ENCODE measurements at places on chromosomes 11 and 22. TPM values are rescaled to one million over a fixed set of nuclear protein-coding genes. Genes with fewer than 3 reads are reported as not detected.

GRCh38 chr11:46662366-46662765, 38.1 kb downstream of the ARHGAP1 start:
- DNase-seq: no peak

- peak; percentile 89 for DNase-seq
Observed at GRCh38 chr11:64000026-64000739, 13.9 kb downstream of the OTUB1 start.

DNA sequence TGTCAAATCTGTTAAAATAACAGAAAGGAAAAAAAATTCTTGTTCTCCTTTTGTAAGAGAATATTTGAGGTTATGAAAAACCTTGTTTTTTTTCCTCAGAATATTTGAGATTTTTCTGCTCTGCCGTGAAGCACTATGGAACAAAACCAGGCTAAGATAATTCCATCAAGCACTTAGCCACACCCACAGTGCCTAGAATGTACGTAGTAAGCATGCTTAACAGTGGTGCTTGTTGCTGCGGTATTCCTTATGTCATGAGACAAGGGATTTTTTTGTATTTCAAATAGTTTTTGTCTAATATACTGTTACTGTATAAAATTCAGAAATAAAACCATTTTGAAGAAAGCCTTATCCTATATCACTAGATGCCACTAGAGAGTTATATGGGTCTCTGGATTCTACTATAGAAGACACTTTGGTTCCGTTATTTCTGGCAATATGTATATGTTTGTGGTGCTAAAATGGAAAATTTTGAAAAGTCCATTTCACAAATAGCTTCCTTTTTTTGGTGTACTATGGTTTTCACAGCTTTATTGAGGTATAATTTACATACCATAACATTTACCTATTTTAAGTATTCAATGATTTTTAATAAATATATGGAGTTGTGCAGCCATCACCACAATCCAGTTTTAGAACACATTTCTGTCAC, 23.7 kb downstream of the PDHX start:
- peak; percentile 48 for DNase-seq

DNA sequence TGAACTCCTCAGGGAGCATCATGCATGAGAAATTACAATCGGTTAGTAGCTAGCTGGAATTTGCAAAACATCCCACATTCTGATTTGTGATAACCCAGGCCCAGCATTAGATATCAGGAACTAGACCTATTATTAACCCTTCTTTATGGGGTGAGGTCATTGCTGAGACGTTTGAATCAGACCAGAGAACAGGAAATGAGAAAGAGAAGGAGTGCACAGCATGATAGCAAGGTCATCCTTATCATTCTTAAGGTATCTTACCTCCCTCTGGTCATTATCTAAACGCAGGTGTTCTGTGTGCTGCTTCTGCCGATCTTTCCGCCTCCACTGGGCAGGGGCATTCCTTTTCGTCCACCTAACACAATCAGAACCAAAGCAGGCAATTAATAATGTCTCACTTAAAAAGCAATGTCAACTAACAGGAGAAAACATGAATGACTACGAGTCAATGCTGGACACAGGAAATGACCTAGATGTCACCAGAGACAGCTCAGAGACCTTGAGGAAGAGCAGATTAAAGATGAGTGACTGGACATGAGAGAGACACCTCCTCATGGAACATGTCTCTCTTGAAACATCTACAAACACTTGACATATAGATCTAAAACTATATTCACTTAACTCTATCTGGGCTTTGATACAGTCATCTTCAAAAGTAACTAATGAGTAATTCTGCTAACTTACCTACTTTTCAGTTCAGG, 78.3 kb upstream of the SCUBE2 start:
- peak; percentile 15 for DNase-seq

DNA sequence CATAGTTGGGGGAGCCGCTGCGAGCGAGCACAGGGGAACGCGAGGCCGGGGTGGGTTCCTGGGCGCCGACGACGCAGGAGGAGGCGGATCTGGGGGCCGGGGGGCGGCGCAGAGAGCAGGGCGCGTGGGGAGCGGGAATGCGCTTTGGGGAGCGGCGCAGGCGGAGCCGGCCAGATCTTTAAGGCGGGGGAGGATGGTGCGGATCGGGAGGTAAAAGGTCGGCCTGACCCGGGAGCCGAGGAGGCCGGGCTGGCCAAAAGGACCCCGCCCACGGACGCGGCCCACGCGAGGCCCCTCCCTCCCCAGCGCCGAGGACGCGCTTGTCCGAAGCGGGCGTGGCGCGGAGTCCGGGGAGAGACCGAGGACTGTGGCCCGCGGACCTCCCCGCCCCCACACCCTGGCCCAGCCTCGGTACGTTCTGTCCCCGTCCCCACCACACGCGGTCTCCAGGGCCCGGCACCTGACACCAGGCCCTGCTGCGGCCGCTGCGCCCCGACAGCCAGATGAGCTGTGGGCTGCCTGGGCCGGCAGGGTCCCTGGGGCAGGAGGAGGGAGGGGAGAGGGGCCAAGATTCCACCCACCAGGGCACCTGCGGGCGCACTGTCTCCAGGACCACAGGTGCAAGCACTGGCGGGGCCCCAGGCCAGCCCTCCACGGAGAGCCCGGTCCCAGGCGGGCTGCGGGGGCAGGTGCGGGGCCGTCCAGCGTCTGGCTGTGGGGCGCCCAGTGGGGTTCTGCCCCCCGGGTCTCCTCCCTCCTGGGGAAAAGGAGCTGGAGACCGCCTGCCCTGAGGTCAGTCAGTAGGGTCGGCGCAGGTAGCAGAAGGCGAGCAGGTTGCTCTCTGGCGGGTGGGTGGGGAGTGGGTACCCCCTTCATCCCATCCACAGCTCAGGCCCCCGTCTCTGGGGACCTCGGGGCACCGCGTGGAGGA, 10.9 kb downstream of the PIM3 start:
- DNase-seq: peak; percentile 63

- DNase-seq: no peak
Observed at GRCh38 chr11:24400059-24400665, 96.7 kb upstream of the LUZP2 start.

DNA sequence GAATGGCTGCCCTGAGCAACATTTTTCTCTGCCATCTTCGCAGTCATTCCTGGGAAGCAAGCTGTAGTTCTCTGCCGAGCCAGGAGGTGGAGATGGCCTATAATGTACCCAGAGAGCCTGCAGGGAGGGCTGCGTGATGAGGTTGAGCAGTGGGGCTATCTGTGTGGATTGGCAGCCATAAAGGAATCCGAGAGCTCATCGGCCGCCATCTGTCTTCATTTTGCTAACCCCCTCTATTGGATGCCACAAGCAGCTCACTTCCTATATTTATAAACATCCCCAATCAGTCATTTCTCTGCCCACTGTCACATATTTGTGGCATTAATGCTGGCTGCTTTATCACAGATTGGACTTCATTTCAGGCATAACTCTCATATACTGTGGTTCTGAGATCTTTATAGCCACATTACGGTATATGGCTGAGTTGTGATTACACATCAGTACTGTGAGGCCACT, 209.5 kb downstream of the NTM start:
- peak; percentile 95 for DNase-seq

DNA sequence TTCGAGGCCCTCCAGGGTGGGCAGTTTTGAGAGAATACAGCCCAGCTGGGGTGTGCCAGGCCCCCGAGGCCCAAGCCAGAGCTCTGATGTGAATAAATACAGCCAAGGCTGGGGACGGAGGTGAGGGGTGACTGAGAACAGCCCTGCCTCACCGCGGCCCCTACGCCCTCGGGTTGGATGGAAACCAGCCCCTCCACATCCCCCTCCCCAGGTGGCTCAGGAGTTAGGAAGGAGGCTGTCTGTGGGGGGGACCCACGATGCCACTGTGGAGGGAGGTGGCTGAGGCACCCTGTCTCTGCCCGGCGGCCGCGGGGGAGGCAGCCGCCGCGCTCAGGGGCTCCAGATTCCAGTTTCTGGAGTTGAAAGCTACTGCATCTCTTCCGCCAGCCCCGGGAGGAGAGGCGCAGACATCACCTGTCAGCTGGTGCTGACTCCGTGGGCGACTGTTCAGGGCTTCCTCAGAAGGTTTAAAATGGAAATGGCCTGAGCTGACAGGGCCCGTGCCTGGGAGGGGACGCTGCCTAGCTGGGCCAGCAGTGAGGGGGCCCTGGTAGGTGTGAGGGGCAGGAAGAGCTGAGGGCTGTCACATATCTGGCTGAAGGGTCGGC, 1.4 kb downstream of the FLRT1 start:
- DNase-seq: no peak

DNA sequence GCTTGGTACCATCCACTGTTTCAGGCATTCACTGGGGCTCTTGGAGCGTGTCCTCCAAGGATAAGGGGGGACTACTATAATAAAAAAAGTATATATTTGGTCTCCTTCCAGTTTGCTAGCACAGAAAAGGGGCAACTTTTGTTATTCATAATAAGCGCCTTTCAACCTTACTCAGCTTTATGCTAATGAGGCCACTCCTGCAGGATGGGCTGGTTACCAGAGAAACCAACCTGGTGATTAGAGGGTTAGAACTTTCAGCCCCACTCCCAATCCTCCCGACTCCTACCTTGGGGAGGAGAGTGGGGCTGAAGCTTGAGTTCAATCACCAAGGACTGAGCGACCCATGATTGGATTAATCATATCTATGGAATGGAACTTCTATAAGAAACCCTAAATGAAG, 31.8 kb downstream of the PPFIBP2 start:
- DNase-seq: no peak

DNA sequence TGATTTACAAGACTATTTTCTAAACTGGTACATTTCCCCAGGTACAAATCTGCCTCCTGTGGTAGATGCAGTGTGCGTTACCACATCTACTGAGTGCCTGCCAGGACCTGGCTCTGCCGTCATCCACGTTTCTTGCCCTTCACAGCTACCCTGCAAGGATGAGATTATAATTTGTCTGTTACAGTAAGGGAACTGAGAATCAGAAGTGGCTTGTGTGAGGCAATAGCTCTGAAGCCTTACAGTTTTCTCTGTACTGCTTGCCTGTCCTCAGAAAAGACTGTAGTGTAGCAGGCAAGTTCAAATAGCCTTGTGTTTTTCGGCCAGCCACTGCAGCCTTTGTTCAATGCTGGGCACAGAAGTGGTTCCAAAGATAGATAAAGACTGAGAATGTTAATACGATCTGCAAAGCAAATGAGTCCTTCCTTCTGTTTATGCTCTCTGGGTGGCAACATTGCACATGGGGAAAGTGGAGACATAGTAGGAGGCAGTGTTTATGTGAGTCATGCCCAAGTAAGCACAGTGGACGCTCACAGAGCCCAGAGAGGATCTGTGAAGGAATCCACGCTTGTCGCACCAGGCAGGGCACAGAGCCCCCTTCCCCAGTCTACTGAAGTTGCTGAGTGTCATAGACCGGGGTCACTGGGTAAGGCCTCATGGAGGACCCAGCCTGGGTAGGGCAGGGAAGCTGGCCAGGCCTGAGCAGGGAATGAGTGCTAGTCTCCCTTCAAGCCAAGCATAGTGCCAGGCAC, 49.1 kb downstream of the MICAL2 start:
- peak; percentile 93 for DNase-seq

The PRR33 gene
- total RNA-seq: not detected

The MMP27 gene
- not detected for total RNA-seq

- DNase-seq: no peak
Observed at GRCh38 chr11:203056-203944, 3.9 kb downstream of the BET1L start.

DNA sequence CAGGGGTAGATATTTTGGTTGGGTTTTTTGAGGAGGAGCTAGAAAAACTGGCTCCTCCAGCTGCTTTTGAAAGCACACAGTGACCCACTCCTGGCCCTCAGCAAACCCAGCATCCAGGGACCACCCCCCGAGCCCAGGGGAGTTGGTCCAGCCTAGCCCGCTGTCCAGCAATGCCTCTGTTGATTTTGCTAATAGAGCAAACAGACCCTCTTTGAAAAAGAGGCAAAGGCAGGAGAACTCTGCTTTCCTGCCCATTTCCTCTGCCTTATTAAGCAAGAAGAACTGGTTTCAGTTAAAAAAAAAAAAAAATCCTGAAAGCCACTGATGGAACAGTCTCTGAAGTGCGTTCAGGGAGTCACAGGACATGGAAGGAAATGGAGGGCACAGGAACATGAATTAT, 25.3 kb downstream of the ABTB2 start:
- no peak for DNase-seq

DNA sequence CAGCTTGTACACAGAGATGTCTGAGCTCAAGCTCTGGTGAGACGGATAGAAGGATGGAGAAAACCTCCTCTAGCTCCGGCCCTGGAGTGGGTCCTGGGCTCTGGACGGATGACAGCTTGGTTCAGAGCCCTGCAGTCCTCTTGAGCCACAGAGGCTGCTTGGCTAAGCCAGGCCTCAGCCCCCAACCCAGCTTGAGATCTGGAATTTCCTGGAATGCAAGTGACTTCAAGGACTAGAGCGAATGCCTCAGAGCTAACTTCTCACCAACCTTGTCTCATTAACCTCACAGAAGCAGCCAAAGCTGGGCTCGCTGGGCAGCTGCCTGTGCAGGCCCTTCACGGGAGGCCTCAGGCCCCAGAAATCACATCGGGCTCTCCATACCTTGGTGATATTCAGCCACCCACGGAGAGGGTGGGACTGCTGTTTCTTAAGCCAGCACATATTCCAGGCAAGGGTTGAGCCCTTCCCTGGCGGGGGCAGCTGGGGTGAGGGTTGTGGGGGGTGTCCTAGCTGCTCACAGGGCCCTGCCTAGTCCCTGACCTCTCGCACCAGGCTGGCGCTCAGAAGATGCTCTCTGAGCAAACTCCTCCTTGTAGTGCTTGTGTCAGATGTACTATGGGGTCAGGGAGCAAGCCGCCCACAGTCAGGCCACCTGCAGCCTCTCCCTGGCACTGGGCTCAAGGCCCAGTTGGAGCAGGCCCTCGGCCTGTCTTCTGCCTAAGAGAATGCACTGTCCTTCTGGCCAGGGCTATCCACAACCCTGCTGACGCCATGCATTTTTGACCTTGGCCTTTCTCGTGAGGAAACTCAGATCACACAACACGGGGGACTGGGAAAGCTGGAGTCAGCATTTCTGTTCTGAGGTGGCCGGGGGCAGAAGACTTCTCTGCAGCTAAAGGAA, 73.6 kb upstream of the TTLL12 start:
- no peak for DNase-seq

The OR5D16 gene
- total RNA-seq: not detected

DNA sequence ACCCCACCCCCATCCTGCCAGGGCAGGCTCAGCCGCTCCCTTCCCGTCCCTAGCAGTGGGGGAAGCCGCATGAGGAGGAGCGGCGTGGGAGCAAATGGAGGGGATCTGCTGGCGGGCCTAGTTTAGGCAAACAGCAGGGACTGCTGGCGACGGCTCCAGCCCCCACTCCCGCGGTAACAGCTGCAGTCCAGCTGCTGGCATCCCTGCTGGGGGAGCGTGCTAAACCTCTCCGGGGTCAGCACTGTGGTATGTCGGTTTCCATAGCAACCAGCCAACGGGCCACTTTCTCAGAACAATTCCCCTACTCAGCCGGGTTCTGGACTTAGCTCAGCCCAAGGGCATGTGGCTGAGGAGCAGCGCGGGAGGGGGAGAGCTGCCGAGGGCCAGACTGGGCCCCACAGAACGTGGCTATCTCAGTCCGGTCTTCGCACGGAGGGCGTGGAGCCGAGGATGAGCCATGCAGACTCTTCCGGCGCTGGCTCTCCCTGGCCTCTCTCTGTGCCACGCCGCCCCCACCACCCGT, 98.8 kb downstream of the PKNOX2 start:
- peak; percentile 99 for DNase-seq
